ENCODE measurements at places on chromosomes 3 and 15.

GRCh38 chr15:31457161-31457560, 130.5 kb downstream of the KLF13 start:
- no peak for DNase-seq

DNA sequence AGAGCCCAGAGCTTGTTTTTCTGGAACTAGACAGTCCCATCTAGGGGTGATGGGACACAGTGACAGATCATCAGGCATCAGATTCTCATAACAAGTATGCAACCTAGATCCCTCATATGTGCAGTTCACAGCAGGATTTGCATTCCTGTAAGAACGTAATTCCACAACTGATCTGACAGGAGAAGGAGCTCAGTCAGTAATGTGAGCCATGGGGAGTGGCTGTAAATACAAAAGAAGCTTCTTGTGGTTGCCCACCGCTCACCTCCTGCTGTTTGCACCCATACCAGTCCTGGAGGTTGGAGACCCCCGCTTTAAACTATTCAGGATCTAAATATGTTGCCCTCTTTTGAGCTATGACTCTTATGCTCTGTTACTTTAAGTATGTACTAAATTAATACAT, 167.3 kb downstream of the ALCAM start:
- no peak for DNase-seq

GRCh38 chr3:160473978-160474377, 24.4 kb upstream of the TRIM59 start:
- DNase-seq = no peak

GRCh38 chr15:71664622-71665021, 145.7 kb upstream of the NR2E3 start:
- DNase-seq = no peak

DNA sequence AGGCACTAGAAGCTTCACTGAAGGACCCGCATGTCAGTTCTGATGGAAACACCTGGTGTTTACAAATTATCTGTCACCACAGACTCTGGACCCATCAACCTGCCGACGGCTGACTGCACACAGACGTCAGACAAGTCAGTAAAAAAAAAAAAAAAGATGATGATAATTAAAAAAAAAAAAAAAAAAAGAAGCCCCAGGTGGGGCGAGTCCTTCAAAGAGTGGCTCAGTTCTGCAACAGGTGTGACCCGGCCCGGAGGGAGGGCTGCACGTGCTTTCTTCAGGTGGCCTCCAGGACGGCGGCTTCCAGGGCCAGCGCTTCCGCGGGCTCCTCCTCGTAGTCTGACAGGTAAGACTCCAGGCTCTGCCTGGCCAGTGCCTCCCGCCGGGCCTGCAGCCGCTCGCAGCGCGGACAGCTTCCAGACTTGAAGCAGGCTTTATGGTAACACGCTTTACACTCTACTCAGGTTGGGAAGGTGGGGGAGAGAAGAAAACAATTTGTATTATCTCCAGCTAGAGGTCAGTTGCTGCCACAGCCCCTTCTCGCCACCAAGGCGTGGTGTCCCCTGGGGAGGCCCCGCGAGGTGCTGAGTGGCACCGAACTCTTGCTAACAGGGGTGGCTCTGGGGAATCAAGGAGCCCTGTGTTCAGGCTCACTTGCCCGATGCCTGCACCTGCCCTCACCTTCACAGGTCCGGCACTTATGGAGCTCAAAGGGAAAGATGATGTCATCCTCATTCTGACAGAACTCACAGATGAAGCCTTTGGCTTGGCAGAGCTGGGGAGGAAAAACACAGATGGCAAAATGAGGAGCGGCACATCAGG, 61.8 kb downstream of the RUBCN start:
- no peak for DNase-seq

DNA sequence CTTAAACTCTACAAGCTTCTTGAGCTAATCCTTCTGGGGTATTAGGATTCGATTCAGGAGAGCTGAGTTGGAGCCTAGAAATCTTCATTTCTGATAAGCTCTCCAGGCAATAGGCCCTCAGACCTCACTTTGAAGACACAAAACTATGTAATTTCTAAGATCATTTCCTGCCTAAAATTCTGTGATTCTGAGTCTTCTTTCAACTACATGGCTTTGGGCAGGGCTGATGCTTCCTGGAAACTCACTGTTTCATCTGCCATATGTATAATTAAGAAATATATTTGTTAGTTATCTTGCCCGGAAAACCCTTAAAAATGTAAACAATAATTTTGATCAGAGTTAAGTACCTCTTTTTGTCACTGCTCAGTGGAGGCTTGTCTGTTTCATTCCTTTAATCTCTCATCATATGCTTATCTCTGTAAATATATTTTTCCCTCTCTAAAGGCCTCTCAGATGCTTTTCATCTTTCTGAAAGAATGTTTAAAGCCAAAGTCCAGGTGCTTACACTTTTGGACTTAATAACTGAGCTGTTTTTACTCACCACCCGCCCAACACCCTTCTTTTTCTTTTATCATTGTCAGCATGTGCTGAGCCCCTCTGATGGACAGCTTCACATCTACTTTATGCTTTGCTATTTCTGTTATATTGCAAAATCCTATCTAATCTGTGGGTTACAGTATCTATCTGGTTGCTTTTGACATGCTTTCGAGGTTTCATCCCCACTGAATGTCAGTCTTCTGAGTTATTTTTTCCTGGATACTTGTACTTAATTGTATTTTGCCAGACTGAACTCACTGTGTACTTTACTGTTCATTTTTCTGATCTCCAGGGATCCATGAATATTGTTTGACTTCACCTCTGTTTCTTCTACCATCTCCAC, 38.2 kb downstream of the FILIP1L start:
- DNase-seq = no peak

DNA sequence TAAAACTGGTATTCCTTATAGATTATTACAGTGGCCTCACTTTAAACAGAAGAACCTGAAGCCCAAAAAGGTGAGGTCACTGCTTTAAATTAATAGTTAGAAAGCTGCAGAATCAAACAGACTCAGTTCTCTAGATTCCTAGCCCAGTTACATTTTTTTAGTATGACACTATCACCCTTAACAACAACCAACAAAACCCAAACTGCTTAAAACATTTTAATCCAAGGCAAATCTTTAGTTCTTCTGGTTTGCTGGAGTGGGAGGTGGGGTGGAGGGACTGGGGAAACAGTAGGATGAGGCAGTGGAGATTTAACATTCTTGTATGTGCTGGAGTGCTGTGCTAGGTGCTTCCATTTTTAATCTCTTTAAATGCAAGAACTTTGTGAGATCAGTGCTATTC, 631.6 kb upstream of the KCNMB2 start:
- DNase-seq = no peak

DNA sequence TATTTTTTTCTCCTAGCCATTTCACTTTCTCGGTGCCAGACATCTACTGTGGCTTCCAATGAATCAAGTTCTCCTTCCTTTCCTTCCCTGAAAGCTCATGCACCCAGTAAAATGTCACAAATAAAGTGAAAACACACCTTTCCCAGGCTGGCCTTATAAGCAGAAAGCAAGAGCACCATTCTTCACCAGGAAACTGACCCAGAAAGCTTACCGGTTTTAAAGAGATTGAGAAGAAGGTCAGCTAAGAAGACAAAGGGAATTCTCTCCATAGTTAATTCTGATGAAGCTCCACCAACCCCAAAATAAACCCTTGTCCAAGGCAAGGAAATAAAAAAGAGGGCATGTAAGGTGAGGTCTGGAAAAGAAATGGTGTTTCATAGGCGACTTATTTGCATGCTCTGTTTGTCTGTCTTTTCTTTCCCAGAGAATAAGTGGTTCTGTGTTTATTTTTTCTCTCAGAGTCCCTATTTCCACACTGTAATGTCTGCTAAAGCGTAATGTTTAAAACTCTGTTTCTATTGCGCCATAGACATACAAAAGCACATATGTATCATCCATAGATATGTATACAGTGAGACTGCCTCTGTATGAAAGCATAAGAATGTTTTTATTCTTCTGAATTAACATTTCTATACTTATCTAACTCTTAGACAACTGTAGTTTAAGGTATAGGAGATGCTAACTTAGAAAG, 2.8 kb downstream of the LSAMP start:
- DNase-seq = no peak

DNA sequence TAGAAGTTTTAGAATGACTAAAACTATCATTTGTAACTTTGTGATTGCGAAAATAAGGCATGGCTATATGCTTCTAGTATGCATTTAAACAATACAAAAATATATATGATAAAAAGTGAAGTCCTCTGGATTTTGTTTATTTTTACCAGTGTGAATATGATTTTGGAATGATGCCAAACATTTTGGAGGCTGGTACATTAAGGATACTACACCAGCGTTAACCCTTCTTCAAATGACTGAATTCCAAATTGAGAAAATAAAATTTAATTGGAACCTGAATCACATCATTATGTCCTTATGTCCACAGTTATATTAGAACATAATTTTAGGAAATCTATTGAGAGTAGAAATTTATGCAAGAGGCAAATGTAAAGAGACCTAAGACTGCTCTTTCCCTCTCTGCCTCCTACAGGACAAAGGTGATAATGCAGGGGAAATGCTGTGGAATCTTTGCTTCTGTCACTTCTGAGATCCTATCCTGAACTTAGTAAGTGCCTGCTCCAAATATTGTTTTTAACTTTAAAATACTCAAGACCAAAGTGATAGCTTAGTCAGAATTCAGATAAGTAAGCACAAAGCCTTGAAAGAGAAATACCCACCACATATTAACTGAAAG, 121.1 kb upstream of the NANOGP8 start:
- peak; percentile 34 for DNase-seq

GRCh38 chr3:144462337-144462736, 490.7 kb downstream of the DIPK2A start:
- DNase-seq = no peak

- no peak for DNase-seq
Observed at GRCh38 chr3:117955196-117955595, 1079.5 kb downstream of the IGSF11 start.

GRCh38 chr3:160210799-160211221, 14.4 kb upstream of the C3orf80 start:
- peak; percentile 76 for DNase-seq

GRCh38 chr15:77632534-77633133, at the start of gene LINGO1:
Gene LINGO1, minus strand, starts transcription at chr15:77632912. Its CDS starts 597 bp downstream, at chr15:77632315.
- no peak for DNase-seq

- DNase-seq = no peak
Observed at GRCh38 chr15:101213570-101213969, 38.3 kb downstream of the CHSY1 start.

- DNase-seq = no peak
Observed at GRCh38 chr15:60534546-60534945, 55.6 kb upstream of the ICE2 start.

Measured in AML-193 (cell line).